ENCODE measurements at places on chromosomes 3 and 15.

GRCh38 chr3:45524565-45524964 is 70.0 kb upstream of the LIMD1 start:
- no peak for DNase-seq

- DNase-seq = peak; percentile 99
Observed at GRCh38 chr3:179147873-179148615, at the start of gene PIK3CA. Gene PIK3CA, plus strand, starts transcription at chr3:179148357. Its CDS starts 50,469 bp downstream, at chr3:179198826.

GRCh38 chr3:112101916-112102315 is 15.7 kb downstream of the C3orf52 start:
- peak; percentile 99 for DNase-seq

GRCh38 chr15:34709866-34710265 is 44.9 kb downstream of the GJD2 start:
- peak; percentile 34 for DNase-seq

DNA sequence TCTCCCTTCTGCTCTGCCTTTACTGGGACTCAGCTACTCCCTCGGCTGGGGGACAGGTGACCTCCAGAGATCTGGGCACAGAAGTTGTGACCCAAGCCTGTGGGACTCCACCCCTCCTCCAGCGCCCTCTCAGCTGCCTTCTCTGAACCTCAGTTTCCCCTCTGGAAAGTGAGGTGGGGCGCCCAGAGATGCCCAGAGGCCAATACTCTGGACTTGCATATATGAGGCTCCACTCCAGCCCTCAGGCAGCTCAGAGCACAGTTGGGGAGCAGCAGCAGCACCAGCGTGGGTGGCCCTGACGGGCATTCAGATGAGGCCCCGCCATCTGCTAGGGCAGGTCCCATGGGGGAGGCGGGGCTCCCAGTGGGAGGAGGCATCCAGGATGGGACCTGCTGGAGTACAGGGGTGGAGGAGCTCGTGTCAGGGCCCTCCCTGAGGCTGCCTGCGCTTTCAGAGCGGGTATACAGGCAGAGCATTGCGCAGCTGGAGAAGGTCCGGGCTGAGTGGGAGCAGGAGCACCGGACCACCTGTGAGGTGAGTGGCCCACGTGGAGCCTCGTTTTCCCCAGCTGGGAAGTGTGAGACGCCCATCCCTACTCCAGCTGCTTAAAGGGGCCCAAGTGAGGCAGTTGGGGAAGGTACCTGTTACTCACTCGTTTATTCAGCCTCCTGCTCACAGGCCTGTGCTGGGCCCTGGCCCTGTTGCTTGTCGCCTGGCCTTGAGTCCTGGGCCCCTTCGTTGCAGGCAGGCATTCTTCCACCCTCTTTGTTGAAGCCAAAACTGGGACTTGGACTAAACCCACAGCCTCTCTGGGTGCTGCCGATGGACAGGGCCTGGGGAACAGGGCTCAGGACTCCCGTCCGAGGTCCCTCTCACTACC is 35.4 kb downstream of the PSTPIP1 start:
- DNase-seq = no peak

GRCh38 chr3:38152609-38153008 is 12.7 kb upstream of the OXSR1 start:
- no peak for DNase-seq

GRCh38 chr3:114557791-114558190 is 264.0 kb downstream of the TIGIT start:
- DNase-seq = no peak

DNA sequence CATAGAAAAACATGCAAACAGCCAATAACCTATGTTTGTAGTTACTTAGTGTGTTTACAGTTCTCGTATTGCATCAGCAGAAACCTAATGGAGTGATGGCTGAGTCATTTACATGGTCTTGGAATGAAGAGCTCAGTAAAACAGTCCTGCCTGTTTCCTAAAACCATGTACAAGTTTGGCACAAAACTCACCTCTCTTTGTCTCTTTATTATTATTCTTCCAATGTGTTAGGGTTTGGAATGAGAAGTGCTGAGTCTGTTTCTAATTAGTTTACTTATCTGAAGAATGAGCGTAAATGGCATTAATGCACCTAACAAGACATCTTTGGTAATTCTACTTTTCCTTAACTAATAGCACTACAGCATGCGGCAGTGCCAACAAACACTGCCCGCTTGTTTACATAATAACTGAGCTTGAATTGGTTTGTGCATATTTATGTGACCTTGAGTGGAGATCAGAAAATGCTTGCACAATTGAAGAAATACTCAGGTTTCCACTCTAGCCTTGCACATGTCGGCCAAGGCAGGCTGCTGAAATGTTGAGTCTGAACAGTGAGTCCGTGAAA is 385.4 kb upstream of the SEMA6D start:
- no peak for DNase-seq

GRCh38 chr15:68592544-68592943 is 13.8 kb downstream of the CORO2B start:
- no peak for DNase-seq

GRCh38 chr15:78358102-78358870 is 18.1 kb downstream of the CRABP1 start:
- no peak for DNase-seq

GRCh38 chr15:79041601-79042168 is 48.9 kb downstream of the RASGRF1 start:
- DNase-seq = no peak

- no peak for DNase-seq
Observed at GRCh38 chr3:188336178-188336577, 182.2 kb downstream of the LPP start.

DNA sequence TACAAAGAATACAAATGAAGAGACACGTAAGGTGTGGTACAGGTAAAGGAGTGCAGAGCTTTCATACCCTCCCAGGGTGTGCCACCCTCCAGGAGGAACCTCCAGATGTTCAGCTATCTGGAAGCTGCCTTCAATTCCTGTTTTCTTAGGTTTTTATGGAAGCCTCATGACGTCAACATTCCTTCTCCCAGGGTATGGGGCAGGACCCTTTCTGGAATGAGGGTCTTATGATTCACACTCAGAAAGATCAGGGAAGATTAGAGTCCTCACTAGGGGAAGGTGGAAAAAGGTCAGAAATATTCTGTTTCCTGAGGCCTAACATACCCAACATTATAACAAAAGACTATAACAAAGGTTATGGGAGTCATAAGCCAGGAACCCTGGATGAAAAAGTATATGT is 99.8 kb upstream of the PLCL2 start:
- DNase-seq = no peak

DNA sequence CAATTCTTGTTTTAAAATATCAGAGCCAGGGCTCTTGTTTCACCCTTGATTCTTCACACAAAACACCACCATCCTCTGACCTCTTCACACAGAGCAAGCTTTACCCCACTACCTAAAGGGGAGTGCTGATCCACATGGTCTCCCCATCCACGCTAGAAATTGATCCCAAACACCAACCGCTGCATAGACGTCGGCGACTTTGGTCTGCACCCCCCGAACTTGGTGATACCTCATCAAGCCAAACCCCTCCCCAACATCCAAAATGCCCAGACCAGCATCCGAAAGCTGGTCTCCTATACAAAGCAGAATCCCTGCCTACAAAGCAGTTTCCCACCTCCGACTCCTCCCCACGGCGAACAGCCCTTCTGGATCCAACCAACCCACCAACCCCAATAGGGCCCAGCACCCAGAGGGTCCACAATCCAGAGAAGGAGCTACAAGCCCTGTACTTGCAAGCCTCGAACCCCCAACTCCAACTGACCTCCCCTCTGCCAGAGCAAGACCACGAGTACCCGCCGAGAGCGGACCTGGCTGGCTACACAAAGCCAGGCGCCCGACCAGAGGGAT is 25.8 kb upstream of the MTHFS start:
- peak; percentile 10 for DNase-seq

GRCh38 chr3:146128939-146129338 is 32.0 kb downstream of the PLOD2 start:
- no peak for DNase-seq

- peak; percentile 32 for DNase-seq
Observed at GRCh38 chr15:55587321-55588069, 650 bp downstream of the PYGO1 start.

- DNase-seq = no peak
Observed at GRCh38 chr3:195239121-195239520, 31.8 kb downstream of the XXYLT1 start.

DNA sequence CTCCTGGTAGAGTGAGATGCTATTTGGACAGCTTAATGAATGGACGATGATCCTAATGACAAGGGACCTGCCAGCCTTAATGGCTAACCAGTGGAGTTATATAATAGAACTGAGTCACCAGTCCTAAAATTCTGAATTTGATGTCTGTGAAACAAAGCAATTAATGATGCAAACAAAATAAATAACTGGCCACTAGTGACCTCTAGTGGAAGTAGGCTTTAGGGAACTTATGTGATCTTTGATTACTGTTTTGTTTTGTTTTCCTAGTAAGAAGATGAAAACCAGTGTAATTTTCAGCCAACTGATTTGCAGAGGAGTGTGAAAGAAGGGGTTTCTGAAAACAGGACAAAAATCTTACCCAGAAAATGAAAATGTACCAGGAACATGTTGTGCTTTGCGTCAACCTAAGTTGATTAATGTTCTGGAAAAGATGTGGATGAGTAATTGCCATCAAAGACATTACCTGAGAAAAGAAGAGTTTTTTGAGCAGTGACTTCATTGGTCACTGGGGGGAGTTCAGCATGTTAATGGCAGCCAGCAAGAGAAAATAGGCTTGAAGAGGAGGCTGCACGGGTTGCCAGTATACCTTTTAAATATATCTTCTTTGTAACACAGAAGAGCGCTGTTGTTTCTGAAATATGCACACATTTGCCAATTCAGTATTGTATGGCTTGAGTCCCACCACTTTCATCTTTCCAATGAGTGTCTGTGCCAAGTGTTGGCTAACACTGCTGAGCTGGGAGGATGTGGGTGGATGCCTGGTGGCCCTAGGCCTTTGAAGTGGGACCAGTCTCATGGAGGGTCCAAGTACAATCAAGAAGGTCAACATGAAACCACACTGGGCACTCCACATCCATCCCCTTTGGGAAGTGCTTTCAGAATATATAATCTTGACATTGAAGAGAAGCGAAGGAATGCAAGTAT is 9.3 kb downstream of the VEPH1 start:
- DNase-seq = peak; percentile 65

GRCh38 chr3:111739311-111739911 is 119.7 kb upstream of the PHLDB2 start:
- DNase-seq = peak; percentile 98

- no peak for DNase-seq
Observed at GRCh38 chr3:52795298-52795900, 803 bp downstream of the ITIH3 start.

DNA sequence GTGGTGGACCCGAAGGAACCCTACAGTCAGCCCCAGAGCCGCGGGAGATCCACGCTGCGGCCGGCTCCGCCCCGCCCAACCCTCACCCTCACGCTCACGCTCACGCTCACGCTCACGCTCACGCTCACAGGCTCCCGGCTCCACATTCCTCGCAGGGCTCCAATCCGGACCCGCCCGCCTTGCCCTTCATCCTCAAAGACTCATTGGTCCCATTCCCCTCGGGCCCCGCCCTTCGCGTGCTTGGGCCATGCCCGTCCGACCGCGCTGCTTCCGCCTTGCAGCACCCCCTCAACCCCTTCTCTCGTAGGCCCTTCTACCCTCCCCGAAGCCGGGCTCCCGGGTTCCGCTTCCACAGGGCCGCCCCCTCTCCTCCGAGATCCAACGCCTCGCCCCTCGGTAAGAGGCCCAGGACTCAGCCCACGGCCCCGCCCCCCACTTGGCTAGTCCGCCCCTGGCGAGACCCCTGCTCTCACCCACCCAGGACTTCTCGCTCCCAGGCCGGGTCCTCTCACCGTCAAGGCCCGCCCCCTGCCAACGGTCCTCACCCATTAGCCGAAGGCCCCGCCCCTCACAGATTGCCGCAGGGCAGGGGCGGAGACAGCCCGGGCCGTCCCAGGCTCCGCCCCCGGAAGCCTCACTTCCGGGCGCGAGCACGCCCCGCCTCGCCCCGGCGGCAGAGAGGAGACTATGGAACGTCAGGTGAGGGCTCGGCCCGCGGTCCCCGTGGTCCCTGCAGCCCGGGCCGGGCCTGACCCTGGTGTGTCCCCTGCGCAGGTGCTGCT is at the start of gene APEH:
APEH (plus strand) TSS at position 637 of the 782 bp plus-strand sequence; CDS start at position 688, 51 bp downstream.
- DNase-seq = peak; percentile 98

- DNase-seq = no peak
Observed at GRCh38 chr3:158097593-158098308, 8.5 kb downstream of the SHOX2 start.

GRCh38 chr3:101970905-101971304 is 121.6 kb downstream of the NFKBIZ start:
- DNase-seq = no peak

DNA sequence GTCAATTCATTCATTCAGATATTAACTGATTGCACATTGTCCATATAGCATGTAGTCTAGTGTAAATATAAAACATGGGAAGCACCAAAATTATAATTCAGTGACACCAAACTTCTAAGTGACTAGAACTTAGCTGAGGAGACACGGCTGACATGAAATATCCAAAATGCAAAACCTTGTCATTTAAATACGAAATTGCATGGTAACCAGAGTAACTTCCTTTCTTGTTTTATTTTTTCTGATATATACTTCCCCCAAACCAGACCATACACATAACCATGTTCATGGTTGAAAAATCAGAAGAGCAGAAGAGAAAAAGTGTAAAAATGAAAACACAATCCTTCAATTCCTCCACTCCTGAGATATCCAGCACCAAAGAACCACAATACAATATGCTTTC is 38.0 kb downstream of the CBLB start:
- no peak for DNase-seq

DNA sequence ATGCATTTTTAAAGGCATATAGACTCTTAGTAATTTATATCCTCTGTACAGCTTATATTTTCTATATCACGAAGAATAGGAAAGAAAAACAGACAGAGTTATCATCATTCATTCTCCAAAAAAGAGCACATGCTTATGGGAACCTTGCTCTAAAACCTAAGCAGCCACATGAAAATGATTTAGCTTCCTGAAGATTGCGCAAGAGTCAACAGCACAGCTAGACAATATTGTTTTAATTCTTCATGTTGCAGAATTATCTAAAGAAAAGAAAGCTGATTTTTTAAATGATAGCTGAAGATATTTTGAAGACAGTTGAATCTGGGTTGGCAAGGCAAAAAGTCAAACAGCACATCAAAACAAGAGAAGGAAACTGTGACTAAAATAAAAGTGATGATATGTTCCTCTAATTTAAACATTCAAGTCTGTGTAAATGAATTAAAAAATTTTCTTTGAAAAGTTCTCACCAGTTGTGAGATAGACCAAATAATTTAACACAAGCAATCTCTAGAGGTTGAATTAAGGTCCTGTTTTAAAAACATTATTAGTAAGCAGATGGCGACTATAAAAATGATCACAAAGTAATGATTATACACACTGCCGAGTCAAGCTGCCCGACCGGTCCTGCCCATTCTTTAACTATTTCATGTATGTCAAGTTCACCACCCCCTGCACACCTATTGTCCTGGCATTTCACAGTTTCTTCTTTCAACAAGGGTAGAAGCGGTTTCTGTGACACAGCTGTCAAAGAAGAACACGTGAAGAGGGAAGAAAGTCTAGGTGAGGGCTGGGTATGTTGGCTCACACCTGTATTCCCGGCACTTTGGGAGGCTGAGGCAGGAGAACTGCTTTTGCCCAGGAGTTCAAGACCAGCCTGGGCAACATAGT is 74.2 kb upstream of the BHLHE40 start:
- DNase-seq = no peak

Data from HT1080 (cell line).